ENCODE measurements at places on chromosomes 5 and 9.

DNA sequence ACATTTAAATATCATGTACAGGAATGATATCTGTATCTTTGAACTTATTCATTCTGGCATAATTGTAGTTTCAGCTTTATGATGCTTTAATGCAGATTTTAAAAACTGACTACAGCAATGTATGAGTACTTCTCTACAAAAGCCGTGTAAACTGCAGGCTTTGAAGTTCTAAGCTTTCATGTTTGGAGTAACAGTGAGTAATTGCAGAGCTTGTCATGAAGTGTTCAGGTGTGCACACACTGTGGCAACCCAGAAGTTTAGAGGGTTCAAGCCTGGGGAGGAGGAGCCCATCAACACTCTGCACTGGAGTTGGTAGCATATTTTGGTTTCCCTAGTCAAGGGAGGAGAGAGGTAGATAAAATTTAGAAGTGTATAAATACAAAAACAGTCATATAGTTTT, 130.9 kb downstream of the CD180 start:
- no peak for DNase-seq

DNA sequence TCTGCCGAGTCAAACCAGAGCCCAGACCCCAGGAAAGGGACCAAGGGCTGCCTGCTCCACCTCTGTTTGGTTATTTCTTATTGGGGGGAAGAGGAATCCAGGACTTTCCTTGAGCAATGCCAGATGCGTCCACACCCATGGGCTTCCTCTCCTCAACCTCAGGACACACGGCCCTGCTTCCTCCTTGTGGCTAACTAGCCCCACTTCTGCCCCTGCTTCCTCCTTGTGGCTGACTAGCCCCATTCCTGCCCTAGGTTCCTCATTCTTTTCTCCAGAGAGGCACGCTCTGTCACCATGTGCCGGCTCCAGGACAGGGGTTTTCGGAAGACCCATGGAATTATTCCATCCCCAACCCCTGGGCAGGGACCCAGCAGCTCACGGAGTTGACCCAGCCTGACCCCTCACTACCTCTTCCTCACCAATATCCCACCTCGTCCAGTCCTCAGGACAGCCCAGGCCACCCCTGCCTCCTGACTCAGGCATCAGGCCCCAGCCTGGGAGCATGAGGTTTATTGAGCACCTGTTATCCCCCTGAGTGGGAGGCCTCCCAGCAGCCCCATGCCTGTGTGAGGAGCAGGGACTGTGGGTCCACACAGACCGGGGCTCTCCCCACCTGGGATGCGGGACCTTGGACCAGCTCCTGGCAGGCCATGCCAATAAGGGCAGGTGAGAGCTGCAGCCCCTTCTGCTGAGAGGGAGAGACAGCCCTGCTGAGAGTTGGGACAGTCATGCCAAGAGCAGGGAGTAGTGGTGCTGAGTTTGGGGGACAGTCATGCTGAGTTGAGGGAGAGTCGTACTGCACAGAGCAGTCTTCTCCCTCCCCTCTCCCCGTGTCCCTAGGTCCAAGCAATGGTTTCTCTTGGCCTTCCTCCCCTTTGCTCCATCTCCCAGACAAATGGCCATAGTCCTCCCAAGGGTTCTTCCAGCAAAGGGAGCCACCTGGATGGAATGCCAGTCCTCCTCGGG, 11.8 kb upstream of the FCN1 start:
- DNase-seq = no peak

DNA sequence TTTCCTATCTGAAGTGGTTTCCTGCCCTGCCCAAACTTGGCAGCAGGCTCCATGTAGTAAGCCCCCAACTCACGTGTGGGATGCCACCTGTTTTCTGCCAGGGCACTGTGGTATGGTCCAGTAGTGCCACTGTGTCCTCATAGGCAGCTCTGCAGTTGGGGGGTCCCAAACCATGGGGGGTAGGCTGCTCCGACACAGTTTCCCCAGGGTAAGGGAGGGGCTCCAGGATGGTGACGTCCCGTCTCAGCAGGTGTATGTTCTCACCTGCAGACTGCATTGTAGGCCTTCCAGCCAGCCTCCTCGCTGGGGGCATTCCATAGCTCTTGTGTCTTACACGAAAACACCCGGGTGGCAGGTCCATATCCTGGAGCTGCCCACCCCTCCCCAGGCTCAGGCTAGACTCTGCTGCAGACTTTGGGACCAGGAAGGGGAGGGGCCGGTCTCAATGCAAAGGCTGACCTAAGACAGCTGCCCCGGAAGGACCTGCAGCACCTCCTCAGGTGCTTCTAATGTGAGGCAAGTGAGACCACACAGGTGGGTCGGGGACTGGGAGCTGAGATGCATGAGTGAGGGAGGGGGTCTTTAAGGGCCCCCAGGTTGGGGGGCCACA, 330.5 kb upstream of the IRX4 start:
- no peak for DNase-seq

DNA sequence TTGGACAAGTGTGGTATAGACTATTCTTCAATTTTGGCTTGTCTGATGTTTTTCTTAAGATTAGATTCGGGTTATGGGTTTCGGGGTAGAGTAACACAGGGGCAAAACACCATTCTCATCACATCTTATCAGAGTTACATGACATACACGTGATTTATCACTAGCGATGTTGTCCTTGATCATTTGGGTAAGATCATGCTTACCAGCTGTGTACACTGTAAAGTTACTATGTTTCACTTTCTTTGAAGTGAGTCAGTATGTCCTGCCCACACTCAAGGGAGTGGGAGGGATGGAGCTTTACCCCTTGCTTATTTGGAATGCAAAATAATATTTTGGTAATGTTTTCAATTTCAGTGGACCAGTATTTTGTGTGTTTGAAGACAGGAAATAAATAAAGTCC, 101.8 kb upstream of the TAF11L2 start:
- no peak for DNase-seq

GRCh38 chr5:178212241-178213002, 8.1 kb downstream of the HNRNPAB start:
- DNase-seq = no peak

DNA sequence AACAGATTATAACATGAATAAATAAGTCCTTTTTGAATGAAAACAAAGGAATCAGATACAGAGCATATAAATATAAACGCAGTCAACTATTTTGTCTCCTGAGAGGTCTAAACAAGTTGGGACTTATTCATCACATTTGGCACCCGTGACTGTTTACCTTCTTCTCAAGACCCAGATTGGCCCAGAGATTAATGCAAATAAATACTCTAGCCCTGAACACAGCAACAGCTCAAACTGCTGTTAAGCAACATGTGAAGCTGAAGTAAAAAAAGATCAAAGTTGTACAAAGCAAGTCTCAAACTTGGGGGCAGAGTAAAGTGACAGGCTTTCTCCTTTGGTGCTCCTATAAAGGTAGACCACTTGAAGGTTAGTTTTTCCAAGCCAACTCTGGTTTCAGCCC, 95.0 kb upstream of the NR5A1 start:
- DNase-seq = no peak

DNA sequence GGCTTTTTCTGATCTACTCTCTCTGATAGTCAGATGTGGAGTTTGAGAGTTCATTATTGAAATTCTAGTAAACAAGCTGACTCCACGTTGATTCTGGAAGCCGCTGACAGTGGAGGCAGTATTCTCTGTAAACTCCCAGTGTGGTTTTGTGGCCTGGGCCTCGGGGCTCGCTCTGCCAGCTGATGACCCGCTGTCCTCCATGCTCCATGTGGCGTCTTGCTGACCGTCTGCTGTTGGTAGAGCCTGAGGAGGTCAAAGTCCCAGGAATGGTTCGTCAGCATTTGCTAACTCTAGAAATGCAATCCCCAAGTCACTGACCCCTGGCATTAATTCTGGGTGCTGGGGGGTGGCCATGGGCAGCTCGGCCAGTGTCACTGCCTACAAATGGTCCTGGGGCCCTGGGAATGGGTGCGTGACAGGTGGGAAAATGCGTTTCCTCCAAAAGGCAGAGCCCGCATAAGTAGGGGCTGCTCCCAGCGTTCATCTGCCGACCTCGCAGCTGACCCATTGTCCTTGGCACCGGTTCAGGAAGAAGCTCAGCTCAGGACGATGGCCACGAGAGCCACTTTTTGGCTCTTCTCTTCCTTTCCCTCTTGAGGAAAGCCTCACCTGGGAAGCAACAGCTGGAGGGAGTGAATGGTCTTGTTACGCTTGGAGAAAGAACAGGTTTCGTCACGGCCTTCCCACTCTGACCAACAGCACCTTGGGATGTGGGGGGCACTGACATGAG, 55.1 kb downstream of the MRPL36 start:
- DNase-seq = no peak

DNA sequence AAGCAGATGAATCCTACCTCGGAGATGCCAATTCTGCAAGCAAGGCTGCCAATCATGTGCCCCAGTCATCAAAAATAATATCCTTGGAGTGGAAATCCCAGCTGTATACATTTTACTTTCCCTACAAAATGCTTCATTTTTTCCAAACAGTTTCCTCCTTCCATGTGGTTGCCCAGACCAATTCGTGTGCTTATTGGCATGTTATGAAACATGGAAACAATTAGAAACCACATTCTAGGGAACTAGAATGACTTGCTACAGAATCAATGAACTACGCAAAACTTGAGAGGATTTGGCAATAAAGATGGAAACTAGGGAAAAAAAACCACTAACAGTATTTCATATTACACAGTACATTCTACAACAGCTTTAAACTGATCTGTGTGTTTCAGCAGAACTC, 584.5 kb upstream of the DMAC1 start:
- no peak for DNase-seq

GRCh38 chr5:96968074-96968473, 32.2 kb downstream of the LNPEP start:
- no peak for DNase-seq

GRCh38 chr5:79699763-79700400, 10.2 kb downstream of the CMYA5 start:
- DNase-seq = no peak

DNA sequence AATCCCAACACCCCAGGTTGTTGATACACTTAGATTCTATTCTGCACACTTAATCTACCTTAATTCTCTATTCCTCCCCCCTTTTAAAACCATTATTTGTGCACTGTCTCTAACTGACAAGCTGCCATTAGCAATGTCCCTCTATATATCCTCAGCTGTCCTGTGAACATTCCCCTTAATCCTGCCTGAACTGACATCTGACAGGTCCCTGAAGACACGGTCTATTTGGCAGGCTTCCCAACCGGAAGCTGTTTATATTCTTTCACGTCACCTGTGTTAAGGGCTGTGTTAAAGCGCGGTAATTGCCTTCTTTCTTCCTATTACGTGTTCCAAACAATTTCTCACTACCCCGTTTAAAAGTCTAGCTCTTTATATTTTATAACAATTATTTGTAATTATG, 277.3 kb downstream of the CDH9 start:
- DNase-seq = no peak

DNA sequence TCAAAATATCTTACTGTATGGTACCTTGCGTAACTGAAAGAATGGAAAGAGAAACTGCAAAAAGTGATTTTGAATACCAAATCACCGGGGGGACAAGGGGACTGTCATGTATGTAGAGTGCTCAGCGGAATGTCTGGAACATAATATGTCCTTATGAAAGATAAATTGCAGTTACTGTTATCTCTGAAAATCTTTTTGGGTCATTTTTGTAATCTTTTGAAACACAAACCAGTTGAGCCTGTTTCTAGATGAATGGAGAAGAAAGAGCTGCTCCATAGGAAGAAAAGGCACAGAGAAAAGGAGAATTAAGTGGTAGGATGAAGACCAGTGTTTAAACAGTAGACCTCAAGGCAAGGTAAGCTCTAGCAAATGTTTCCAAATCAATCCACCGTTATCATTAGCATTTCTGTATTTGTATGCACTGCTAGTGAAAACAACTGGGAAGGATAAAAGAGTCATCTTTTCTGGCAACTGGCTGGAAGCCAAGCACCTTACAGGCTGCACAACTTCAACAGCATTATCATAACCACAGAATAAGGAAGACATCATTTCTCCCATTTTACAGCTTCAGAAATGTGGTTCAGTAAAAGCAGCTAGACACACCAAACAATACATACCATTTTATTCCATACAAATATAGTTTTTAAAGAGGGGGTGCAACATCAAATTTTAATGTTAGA, 158.5 kb downstream of the TRPM3 start:
- DNase-seq = no peak

- DNase-seq = no peak
Observed at GRCh38 chr5:18984559-18985080, 1003.4 kb downstream of the CDH18 start.

DNA sequence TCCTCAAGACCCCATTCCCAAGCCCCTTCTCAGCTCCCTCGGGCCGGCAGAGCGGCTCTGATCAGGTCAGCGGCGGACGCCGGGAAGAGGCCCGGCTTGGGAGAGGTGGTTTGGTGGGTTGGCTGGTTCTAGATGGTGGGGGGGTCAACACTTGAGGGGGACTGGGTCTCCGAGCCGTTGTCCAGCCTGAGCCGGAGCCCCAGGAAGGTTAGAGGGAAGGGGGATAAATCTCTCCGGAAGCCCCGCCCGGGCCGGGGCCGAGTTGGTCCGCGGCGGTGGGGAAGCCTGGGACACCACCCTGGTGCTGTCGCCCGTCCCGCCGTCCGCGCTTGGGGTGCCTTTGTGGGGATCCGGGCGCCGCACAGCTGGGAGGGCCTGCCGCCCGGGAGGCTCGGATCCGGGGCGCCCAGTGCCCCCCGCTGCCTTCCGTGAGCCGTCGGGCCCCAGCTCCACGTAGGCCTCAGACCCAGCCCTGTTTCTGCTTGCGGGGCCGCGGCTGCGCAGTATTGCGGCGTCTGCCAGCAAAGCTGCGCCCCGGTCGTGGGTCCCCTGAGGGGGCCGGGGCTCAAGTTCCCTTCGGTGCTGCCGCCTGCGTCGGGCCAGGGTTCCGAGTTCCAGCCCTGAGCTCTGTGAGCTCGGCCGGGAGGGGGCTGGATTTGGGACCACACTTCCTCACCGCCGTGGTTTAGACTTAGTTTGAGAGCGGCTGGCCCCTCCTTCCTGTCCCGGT, 542 bp upstream of the TRIM52 start:
- DNase-seq = peak; percentile 34

GRCh38 chr9:4669890-4670289, 3.6 kb upstream of the SPATA6L start:
- no peak for DNase-seq

- DNase-seq = peak; percentile 30
Observed at GRCh38 chr9:110148384-110148783, 59.6 kb downstream of the C9orf152 start.

- DNase-seq = no peak
Observed at GRCh38 chr5:169100735-169101075, 200.2 kb downstream of the SLIT3 start.

DNA sequence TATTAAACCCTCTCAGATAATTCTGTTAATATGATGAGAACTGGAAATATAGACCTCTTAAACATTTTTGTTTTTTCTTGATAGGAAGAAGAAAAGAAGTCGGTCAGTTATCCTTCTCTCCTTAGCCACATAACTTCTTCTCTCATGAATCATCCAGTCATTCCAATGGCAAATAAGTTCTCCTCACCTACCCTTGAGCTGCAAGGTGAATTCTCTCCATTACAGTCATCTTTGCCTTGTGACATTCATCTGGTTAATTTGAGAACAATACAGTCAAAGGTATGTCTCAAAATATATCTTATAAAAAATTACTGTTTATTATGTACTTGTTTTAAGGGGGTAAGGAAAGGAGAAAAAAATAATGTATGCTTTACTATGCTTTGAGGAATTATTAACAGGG, 165.3 kb downstream of the MAN2A1 start:
- no peak for DNase-seq

- no peak for DNase-seq
Observed at GRCh38 chr9:127886401-127886972, 9.0 kb upstream of the AK1 start.

- no peak for DNase-seq
Observed at GRCh38 chr5:1973391-1974013, 90.8 kb upstream of the IRX4 start.
